Body of pancreas (tissue), 4 donors: ENCODE measurements at places on chromosomes 12 and 14. TPM values are rescaled to one million over a fixed set of nuclear protein-coding genes. Genes with fewer than 3 reads are reported as not detected.

- H3K27ac ChIP-seq: no peak overlapping the region
- peaks cover 13% of the 10 kb centered on the region for H3K36me3 ChIP-seq
- H3K27me3 ChIP-seq: no peaks in the 10 kb centered on the region
Observed at GRCh38 chr14:34592623-34593022, 37.3 kb downstream of the SNX6 start.

- DNase-seq: no peak
- H3K27ac ChIP-seq: no peak overlapping the region
- no peak overlapping the region for H3K4me3 ChIP-seq
- no peaks in the 10 kb centered on the region for H3K4me1 ChIP-seq
- no peaks in the 10 kb centered on the region for H3K36me3 ChIP-seq
- H3K27me3 ChIP-seq: no peaks in the 10 kb centered on the region
Observed at GRCh38 chr14:55180006-55180405, 11.4 kb downstream of the DLGAP5 start.

GRCh38 chr14:72525087-72525915, 368.6 kb downstream of the DPF3 start:
- H3K27ac ChIP-seq: no peak overlapping the region
- H3K27me3 ChIP-seq: no peaks in the 10 kb centered on the region
- no peak overlapping the region for H3K4me3 ChIP-seq
- no peaks in the 10 kb centered on the region for H3K36me3 ChIP-seq

- H3K4me1 ChIP-seq: peaks cover 11% of the 10 kb centered on the region
- peak overlapping the region; percentile 71 for H3K27ac ChIP-seq
- H3K36me3 ChIP-seq: no peaks in the 10 kb centered on the region
Observed at GRCh38 chr14:103909531-103910261, 18.6 kb upstream of the TDRD9 start.

DNA sequence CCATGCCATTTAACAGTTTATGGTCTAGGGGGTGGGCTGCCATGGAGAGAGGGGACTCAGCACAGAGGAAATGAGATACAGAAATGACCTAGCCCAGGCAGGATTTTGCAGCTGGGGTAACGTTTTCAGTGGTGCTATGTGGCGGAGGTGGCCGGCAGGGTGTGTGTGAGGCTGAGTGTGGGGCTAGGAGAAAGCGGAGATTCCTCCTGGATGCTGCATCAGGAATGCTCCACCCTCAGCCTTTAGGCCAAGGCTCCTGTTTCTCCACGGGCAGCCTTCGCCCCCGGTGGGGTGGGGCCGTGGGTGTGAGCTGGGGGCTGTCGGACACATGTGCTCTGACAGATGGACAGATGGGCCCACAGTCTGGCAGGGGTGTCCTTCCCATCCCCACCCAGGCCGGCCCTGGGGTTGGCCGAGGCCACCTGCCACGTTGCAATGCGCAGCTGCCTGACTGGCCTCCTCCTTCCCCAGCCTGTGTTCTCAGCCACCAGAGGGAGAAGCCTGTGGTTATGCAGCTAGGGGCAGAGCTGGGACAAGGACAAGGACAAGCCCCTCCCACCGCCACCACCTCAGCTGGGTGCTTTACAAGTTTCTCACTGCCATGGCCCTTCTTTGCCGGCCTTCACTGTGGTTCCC, 44.3 kb downstream of the TEAD4 start:
- peak overlapping the region; percentile 93 for H3K27ac ChIP-seq
- peaks cover 65% of the 10 kb centered on the region for H3K4me1 ChIP-seq
- DNase-seq: peak; percentile 92
- no peak overlapping the region for H3K4me3 ChIP-seq
- no peaks in the 10 kb centered on the region for H3K36me3 ChIP-seq

DNA sequence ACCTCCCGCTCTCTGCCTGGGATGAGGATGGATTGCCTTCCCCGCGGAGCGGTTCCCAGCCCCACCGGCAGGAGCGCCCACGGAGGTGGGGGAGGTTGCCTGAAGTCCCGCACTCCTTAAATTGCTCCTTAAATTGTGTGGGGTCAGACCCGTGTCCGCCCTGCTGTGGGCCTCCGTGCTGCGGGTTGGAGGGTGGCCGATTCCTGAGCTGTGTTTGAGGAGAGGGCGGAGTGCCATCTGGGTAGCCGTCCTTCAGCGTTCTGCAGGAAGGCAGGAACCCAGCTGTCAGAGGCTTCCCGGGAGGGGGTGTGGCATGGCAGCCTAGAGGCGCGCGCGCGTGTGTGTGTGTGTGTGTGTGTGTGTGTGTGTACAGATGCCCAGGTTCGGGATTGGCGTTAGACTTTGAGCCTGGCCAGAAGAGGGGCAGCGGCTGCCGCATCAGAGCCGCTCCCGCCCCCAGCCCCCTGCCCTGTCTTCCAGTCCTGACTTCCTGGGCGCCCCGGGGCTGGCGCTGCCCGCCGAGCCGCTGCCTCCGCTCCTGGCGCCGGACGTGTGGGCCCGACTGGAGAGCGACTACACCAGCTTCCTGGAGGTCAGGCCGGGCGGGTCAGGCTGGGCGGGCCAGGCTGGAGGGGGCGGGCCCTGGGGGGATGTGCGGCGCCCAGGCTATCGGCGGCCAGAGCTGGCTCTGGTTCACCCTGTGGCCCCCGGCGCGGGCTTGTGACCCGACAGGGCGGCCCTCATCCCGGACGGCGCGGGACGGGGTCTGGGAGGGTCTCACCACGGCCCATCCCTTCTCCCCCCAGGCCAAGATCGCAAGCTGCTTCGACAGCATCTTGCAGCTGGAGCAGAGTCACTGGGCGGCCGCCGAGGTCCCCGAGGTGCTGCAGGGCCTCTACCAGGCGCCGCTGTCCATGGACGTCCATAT, 9.2 kb downstream of the EXOC3L4 start:
- peak; percentile 45 for DNase-seq
- H3K27ac ChIP-seq: no peak overlapping the region
- H3K36me3 ChIP-seq: no peaks in the 10 kb centered on the region
- H3K4me3 ChIP-seq: no peak overlapping the region
- no peaks in the 10 kb centered on the region for H3K27me3 ChIP-seq

DNA sequence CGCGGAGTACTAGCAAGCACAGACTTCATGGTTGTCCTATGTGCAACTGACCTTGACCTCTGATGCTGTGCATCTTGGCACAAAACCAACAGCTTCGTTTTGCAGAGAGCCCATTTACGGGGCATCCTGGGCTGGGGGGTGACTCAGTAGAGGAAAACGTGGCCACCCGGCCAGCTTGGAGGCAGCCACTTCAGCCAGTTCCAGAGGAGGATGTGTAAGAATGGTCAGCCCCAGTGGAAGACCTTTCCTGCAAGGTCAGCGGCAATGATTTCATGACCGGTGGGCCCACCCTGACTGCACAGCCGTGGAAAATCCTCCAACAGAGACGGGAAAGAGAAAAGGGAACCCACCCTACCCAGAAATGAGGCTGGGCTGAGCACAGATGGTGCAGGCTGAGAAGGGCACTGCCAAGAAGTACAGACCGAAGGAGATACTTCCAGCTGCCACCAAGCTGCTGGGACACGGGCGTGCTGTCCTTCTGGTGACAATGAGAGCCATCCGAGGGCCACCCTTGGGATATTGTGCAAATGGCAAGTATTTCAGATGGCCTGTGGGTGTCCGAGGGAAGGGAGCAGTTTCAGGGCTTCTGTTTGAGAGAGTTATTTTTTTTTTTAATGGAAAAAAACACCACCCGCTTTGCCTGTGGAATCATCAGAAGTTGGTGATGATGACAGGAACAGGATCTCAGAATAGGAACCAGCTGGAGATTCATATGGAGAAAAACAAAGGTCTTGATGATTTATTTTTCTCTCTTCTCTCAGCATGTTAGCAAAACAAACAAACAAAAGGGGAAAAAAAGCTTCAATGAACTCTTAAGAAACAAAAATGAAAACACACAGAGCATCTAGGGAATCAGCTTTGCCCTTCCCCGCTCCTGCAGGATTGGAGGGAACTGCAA, 120.2 kb upstream of the RFLNA start:
- no peaks in the 10 kb centered on the region for H3K4me1 ChIP-seq
- no peak for DNase-seq
- H3K27me3 ChIP-seq: no peaks in the 10 kb centered on the region
- H3K4me3 ChIP-seq: no peak overlapping the region

GRCh38 chr12:130916241-130916911, 37.3 kb upstream of the ADGRD1 start:
- H3K27me3 ChIP-seq: no peaks in the 10 kb centered on the region
- no peak overlapping the region for H3K4me3 ChIP-seq
- no peak overlapping the region for H3K27ac ChIP-seq
- DNase-seq: peak; percentile 66

DNA sequence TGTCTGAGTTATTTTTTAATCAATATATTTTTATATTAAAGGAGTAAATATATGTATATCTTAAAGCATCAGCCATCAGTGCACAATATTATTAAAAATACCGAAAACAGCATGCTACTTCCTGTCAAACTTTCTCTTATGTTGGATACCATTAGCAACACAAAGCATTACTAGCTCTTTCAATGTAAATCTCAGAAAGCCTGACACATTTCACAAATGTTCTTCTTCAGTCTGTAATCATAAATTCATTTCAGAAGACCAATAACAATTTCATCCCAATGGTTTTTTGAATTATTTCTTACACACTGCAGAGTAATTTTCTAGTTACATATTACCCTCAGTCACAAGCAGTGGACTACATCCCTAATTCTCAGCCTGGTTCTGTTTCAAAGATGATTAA, 226.9 kb downstream of the LRRK2 start:
- H3K27ac ChIP-seq: no peak overlapping the region
- no peaks in the 10 kb centered on the region for H3K27me3 ChIP-seq
- H3K4me1 ChIP-seq: no peaks in the 10 kb centered on the region
- no peak overlapping the region for H3K4me3 ChIP-seq

- DNase-seq: no peak
- H3K27ac ChIP-seq: peak overlapping the region; percentile 95
- no peaks in the 10 kb centered on the region for H3K36me3 ChIP-seq
- H3K27me3 ChIP-seq: no peaks in the 10 kb centered on the region
- H3K4me1 ChIP-seq: peaks cover 36% of the 10 kb centered on the region
Observed at GRCh38 chr12:106767206-106767605, 7.3 kb upstream of the RIC8B start.

DNA sequence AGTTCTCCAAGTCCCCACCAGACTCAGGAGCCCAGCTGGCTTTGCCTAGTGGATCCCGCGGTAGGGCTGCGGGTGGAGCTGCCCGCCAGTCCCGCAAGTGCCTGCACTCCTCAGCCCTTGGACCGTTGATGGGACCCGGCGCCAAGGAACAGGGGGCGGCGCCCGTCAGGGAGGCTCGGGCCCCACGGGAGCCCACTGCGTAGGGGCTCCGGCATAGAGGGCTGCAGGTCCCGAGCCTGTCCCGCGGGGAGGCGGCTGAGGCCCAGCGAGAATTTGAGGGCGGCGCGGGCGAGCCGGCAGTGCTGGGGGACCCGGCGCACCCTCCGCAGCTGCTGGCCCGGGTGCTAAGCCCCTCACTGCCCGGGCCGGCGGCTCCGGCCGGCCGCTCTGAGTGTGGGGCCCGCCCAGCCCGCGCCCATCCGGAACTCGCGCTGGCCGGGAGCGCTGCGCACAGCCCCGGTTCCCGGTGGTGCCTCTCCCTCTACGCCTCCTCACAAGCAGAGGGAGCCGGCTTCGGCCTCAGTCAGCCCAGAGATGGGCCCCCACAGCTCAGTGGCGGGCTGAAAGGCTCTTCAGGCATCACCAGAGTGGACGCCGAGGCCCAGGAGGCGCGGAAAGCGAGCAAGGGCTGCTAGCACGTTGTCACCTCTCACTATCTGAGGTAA, 452.4 kb upstream of the LRFN5 start:
- no peak for DNase-seq
- no peaks in the 10 kb centered on the region for H3K27me3 ChIP-seq
- no peaks in the 10 kb centered on the region for H3K36me3 ChIP-seq
- H3K4me1 ChIP-seq: no peaks in the 10 kb centered on the region
- no peak overlapping the region for H3K27ac ChIP-seq

- DNase-seq: no peak
- H3K4me3 ChIP-seq: no peak overlapping the region
- H3K27me3 ChIP-seq: no peaks in the 10 kb centered on the region
- H3K27ac ChIP-seq: no peak overlapping the region
Observed at GRCh38 chr12:56260921-56261320, 2.7 kb upstream of the ANKRD52 start.

Gene STON2
- total RNA-seq: 16.6 TPM

Gene KNTC1
- total RNA-seq: 6.6 TPM

Gene CAPZA3
- total RNA-seq: not detected
